Tibial nerve (tissue), 4 donors: ENCODE measurements at places on chromosomes 12 and 14.
A peak's percentile ranks its signal among the peaks of the same experiment; 100 is the strongest.

- DNase-seq: no peak
Measured at GRCh38 chr12:106132175-106133135, 6.3 kb downstream of the NUAK1 start.

GRCh38 chr14:44830371-44830770 lies 131.4 kb downstream of the KLHL28 start:
- no peak for DNase-seq

- DNase-seq: peak; percentile 26
Measured at GRCh38 chr12:108337235-108338223, 1.6 kb downstream of the CMKLR1 start.

- DNase-seq: no peak
Measured at GRCh38 chr12:67280572-67280971, 11.4 kb downstream of the CAND1 start.

DNA sequence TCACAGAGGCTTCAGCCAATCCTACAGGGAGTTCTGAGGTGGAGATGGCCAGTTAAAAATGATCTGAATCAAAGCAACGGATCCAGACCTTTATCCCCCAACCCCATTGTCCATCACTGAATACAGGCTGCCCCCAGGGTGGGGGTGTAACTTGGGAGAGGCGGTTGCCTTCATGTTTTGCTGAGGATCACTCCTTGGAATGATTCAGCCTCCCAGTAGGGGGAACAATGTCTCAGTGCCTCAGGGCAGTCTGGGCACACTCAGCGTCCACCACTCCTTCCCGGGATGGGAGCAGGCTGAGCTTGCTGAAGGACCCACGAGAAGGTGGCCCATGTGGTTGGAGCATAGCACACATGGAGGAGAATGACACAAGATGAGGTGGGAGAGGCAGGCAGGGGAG lies 60.2 kb downstream of the RFX4 start:
- DNase-seq: no peak

- DNase-seq: no peak
Measured at GRCh38 chr12:132559652-132560363, 50.6 kb downstream of the LRCOL1 start.

- peak; percentile 24 for DNase-seq
Measured at GRCh38 chr12:58919231-58920101, 838 bp downstream of the LRIG3 start.

GRCh38 chr12:59763835-59764234 lies 168.0 kb downstream of the SLC16A7 start:
- no peak for DNase-seq

DNA sequence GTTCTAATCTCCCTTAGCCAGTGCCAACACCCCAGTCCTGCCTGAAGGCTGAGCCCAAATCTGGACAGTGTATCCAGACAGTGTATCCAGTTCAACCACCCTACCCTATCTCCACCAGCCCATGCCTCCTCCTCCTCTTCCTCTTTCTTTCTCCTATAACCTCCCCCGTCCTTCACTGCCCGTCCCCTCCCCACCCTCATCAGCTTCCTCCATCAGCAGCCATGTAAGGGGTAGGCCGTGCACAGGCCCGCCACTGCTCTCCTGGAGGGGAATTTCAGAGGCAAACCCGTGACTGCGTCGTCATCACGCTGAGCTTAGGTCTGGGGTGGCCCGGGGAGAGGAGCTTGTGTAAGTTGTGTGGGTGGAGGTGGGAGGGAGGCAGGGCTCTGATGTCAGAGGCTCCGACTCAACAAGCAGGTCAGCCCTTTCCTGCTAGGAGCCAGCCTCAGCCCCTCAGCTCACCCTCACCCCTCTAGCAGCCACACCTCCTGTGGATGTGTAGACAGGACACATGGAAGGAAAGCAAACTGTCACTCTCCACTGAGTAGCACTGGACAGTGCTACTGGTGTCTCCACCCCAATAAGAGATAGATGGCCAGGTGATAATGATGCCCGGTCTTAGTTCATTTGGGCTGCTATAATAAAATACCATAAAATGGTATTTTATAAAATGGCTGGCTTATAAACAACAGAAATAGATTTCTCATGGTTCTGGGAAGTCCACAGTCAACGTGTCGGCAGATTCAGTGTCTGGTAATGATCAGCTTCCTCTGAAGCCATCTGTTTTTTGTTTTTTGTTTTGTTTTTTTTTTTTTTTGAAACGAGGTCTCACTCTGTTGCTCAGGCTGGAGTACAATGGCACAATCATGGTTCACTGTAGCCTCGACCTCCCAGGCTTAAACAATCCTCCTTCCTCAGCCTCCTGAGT lies 50.5 kb downstream of the IRF2BPL start:
- no peak for DNase-seq

- DNase-seq: no peak
Measured at GRCh38 chr12:99476956-99477355, 170.6 kb upstream of the GARIN6 start.

DNA sequence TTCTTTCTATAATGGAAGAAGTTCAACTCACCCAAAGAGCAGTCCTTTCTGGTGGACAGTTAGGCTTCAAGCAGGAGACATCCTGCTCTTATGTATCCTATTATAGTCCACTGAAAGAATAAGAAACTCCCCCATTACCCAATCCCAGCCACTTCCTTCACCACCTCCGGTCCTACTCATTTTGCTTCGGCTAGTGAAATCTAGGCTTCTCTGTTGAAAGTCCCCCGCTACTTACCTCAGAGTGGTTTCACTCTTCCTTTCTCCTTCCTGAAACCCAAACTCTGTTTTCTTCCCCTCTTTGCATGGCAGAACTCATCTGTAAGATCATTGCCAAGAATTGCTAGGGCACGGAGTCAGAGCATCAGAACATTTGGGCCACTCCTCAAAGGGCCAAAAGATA lies at the start of gene GPR84:
TSS of gene GPR84 (minus strand) at position 74 of the 400 bp plus-strand sequence. CDS start 635 bp downstream, outside the sequence.
- no peak for DNase-seq

- DNase-seq: peak; percentile 54
Measured at GRCh38 chr14:103808403-103809001, 38.9 kb downstream of the PPP1R13B start.

GRCh38 chr12:131723532-131723931 lies 12.6 kb downstream of the SFSWAP start:
- no peak for DNase-seq
